ENCODE measurements at places on chromosomes 2 and 18.

DNA sequence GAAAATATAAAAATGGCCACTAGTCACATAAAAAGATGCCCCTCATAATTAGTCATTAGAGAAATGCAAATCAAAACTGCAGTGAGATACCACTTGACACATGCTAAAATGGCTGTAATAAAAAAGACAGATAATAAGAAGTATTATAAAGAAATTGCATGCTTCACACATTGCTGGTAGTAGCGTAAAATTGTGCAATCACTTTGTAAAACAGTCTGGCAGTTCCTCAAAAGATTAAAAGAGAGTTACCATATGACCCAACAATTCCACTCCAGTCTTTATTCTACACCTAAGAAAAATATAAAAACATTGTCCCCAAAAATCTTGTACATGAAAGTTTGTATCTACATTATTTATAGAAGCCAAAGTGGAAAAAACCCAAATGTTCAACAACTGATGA is 170.6 kb upstream of the FIGN start:
- no peak for DNase-seq

GRCh38 chr2:150156876-150157275 is 330.6 kb downstream of the RND3 start:
- DNase-seq, result no peak

DNA sequence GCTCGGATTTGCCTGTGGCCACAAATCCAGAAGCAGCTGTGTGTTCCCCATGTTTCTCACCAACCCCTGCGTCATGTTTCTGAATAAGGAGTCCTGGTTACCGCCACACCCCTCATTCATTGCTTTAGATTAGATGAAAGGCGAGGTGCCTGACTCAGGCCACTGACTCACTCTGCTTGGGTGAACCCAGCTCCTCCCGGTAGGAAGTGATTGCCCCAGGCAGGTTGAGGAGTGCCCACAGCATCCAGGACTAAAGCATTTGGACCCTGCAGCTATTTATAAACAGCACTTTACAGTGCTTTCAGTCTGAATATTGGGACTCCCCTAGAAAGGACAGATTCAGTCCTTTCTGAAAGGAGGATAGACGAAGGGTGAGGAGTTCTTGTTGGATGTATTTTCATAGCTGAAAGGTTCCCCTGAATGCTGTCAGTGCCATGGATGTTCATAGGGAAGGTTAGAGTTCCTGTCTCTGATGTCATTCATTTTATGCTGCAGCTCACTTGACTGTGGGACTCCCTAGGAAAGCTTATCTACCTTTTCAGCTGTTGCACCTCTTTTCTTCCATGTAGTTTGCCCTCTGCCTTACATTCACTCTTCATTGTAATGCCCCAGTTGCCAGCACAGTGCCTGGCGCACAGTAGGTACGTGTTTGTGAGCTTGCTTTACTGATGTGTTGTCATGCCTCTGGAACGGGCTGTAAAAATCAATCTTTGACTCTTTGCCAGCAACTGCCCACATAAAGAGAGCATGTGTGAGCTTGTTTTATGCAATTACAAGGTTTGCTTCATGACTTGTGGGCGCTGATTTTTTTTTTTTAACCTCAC is 14.9 kb downstream of the ITGA6 start:
- DNase-seq, result no peak

- no peak for DNase-seq
Observed at GRCh38 chr2:28631514-28632206, 120.0 kb upstream of the PPP1CB start.

DNA sequence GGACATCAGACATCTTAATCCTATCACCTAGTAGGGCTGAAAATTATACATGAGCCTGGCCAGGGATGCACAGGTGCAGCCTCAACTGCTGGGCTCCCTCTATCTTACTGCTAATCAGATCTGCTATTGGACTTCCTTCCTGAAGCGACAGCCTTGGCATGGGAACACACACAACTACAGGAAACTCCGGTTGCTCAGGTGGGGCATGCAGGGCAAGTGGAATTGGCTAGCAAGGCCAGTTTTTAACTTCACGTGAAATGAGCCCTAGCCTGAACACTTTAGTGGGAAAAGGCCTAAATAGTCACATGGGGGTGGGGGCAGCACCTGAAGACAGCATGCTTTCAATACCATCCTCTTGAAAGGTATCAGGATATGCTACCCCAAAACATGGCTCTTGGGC is 147.9 kb upstream of the NCKAP5 start:
- no peak for DNase-seq

DNA sequence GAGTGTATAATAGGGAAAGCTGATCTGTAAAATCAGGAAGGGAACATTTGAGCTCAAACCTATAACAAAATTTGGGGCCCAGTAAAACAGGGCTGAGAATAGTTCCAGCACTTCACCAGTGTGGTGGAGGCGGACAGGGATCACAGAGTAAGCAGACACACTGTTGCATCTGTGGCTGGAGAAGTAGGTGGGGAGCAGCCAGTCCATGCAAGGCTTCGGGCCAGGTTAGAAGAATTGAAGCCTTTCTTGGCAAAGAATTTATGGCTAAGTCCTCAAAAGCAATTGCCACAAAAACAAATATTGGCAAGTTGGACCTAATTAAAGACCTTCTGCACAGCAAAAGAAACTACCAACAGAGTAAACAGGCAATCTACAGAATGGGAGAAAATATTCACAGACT is 93.8 kb upstream of the ZBTB14 start:
- DNase-seq, result no peak

DNA sequence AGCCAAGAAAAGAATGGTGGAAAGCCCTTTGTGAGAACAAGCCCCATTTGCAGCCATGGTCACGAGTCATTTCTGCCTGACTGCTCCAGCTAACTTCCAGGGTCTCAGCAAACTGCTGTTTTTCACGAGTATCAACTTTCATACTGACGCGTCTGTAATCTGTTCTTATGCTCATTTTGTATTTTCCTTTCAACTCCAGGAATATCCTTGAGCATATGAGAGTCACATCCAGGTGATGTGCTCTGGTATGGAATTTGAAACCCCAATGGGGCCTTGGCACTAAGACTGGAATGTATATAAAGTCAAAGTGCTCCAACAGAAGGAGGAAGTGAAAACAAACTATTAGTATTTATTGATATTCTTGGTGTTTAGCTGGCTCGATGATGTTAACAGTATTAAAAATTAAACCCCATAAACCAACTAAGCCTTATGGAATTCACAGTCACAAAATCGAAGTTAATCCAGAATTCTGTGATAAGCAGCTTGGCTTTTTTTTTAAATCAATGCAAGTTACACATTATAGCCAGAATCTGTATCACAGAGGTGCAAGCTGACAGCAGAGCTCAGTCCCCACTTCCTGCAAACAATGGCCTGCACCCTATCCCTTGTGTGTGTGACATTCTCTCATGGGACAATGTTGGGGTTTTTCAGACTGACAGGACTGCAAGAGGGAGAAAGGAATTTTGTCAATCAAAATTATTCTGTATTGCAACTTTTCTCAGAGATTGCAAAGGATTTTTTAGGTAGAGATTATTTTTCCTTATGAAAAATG is 26.1 kb downstream of the SLC14A1 start:
- DNase-seq, result no peak

DNA sequence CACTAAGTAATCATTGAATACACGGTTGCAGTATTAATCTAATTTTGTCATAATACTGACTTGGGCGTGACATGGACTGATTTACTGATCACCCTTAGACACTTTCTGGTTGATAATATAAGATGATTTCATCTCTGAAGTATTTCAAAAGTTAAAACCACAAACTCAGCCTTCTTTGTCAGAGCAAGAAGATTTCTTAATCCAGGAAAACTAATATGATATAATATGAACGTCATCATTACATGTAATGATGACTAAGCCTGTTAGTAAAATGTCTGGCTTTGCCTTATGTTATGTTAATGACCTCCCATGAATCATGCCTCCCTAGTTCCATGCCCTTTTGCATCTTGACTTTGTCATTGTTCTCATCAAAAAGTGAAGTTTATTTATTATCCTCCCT is 1325.0 kb upstream of the CDH2 start:
- no peak for DNase-seq

DNA sequence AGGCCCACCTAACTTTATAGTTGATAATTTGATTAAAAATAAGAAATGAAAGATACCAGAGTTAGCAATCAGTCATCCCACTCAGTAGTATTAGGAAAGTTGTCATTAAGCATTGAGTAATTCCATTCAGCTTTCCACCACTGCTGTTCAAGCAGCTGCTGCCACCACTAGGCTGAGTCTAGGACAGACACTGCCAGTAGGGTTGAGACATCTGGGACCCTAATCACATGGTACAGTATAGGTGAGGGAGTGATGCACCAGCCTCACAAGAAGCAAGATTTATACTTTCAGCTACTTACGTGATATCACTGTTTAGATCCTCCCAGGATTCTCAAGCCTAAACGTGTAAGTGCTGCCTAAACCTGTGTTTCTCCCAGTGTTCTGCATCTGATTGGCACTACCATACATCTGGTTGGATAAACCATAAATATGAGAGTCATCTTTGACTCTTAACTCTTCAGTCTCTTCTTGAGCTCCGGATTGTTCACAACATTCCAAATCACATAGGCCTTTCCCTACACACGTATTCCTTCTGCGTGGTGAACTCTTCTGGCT is 3.2 kb downstream of the UBXN4 start:
- DNase-seq, result no peak

GRCh38 chr2:229153267-229153666 is 117.8 kb downstream of the PID1 start:
- no peak for DNase-seq

DNA sequence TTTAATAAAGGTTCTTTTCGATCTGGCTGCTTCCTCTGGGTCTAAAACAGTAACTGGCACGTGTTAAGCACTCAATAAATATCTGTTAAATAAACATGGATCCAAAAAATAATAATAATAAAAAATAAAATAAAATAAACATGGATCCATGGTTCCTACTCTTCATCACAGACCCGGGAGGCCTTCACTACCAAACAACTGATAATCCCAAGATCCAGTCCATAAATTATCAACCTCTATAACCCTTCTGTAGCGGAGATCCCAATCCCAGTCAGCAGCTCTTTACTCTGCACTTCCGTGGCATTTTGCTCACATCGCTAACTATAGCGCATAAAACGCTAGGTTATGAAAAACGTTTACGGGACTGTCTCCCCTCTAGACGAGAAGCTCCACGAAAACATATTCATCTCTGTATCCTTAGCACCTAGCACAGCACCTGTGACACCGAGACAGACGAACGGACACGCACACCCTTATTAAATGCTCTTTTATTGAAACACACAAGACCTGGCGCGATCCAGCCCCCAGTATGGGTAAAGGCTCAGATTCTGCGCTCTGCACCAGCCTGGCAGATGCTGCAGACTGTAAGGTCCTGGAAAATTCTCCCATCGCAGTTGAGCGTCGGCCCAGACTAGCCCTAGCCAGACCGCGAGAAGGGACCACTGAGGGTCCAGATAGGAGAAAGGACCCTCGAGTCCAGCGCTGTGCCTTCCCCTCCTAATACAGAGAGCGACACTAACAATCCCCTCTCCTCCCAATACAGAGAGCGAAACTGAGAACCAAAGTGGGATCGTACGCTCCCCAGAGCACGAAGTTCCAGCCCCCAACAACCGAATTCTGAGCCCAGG is 770 bp downstream of the NBAS start:
- peak; percentile 49 for DNase-seq

DNA sequence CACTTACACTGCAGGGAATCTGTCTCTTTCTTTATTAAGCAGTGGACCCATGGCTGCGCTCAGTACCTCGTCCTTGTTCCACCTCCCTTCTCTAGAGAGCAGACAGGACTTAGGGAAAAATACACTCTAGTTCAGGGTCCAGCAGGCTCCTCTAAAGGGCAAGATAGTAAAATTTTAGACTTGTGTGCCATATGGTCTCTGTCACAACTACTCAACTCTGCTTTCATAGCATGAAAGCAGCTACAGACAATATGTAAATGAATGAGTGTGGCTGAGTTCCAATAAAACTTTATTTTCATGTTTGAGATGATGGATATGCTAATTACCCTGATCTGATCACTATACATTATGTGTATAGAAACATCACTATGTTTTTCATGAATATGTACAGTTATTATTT is 163.1 kb downstream of the BABAM2 start:
- DNase-seq, result no peak

GRCh38 chr2:157466764-157467163 is 22.9 kb upstream of the CYTIP start:
- DNase-seq, result no peak

DNA sequence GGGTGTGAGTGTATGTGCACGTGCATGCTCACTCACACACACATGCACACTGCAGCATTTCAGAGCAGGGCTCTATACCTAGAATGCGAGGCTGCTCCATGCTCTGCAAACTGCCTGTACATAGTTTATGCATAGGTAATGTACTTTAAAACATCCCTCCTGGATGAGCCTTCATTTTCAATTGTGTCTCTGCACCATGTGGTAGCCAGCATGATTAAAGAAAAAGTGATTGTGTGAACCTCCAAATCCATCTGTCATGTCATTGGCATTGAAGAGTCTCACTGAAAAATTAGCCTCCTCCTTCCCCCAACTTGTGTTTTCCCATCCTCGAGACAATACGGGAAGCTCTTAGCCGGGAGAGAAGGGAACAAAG is 120.9 kb upstream of the SPATS2L start:
- DNase-seq, result no peak

- peak; percentile 67 for DNase-seq
Observed at GRCh38 chr18:32735781-32736180, 37.0 kb downstream of the KLHL14 start.

DNA sequence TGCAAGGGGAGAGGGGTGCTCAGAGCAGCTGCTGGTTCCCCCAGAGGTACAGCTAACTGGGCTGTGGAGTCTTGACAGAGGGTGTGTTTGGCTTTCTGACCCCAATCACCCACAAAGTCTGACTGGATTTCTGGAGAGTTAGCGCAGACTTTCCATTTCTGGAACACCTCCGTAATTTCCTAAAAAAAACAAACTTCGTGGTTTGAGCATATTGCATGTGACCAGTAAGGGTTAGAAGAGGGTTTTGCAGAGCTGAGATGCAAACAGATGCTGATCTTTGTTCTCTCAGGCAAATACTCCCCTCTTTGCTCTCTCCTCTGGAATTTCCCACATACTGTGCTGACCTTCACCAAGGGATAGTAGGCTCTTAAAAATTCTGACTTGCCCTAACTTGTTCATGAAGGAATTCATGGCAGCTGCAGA is 44.5 kb upstream of the TMEM247 start:
- DNase-seq, result no peak

DNA sequence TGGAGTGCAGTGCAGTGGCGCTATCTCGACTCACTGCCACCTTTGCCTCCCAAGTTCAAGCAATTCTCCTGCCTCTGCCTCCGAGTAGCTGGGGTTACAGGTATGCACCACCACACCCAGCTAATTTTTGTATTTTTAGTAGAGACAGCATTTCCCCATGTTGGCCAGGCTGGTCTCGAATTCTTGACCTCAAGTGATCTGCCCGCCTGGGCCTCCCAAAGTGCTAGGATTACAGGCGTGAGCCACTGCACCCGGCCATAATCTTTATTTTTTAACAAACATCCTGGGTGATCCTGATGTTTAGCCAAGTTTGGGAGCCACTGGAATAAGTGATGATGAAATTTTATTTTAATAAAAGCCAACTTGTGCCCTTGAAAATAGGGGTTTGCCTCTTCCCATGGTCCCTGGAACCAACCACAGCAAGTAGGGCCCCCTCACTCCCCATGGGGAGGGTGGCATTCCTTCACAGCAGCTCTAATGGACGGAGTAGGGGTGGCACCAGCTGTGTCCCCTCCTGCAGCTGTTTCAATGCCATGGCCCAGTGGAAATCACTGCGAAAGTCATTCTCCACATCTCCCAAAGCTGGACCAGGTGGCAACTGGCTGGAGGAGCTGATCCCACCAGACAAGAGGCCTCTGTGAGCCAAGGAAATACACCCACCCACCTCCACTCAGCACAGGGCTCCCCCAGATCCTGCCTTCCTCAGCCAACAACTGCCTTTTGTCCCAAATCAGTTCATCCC is 194.8 kb downstream of the ZFP36L2 start:
- no peak for DNase-seq

- DNase-seq, result peak; percentile 59
Observed at GRCh38 chr2:147331790-147332419, 512.9 kb upstream of the ACVR2A start.

Data from NCI-H1417 (cell line).